Ureter (tissue), 1 donor: ENCODE measurements at places on chromosomes 7 and 10.

DNA sequence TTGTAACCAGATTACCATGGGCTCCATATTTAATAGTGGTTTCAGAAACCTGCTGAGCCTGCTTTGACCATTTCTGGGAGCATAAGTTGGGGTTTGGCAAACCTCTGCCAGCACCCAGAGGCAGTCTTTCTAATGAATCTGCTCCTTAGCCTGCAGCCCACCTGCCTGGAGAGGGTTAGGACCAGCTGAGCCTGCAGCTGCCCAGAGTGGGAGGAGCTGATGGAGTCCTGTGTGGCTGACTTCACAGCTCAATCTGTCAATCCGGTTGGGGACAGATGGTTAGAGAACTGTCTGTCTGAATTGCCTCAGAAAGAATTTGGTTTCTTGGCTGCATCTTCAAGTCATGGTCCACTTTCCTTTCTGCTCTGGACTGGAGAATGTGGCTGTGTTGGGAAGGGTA, 444.6 kb downstream of the NRG3 start:
- DNase-seq: no peak

GRCh38 chr7:92735707-92736106, 100.7 kb downstream of the CDK6 start:
- DNase-seq: no peak

DNA sequence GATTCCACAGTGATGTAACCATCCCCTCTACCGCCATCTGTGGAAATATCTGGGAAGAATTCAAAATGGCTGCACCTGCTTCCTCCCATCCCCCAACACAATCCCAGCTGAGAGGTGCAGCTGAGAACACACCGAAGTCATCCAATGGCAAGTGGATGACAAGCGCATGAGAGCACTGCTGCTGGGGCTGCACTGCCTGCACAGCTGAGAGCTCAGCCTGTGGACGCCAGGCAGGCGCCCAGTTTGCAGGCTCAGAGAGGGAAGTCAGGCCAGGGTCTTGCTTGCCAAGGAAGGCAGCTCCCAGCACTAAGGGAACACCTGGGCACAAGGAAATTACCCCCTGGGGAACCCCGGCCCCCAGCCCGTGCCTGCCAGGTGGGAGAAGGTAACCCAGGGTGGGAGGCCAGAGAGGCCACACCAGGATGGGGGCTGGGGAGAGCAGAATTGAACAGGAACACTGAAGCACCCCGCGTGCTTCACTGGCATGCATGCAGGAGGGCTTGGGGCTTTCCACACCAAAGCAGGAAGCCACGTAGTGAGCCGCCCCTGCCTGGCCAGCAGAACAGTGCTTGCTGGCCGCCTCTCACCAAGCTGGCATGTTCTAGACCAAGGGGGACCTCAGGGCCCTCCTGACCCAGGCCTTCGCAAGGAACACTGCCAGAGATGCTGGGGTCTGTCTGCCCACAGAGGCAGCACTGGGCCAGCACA, 46.2 kb downstream of the FAM53B start:
- no peak for DNase-seq

- DNase-seq: no peak
These were observed 90.9 kb upstream of the TCF7L2 start for GRCh38 chr10:112858986-112859651.

DNA sequence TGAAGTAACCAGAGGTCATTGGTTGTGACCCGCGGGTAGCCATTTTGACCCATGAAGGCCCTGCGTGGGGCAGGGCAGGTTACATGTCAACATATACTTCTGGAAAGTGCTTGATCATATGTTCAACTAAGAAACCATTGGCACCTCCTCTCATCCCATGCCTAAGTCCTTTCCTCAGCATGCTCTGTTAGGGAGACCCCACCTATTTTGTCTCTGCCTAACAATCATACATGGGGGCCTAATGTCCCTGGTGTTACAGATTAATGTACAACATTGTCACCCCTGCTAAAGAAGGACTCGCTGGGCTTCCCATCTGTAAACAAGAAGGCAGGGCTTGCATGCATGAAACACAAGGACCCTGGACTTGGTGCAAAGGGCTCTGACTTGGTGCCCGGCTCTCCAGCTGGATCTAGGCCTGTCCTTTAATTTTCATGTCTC, 133.7 kb upstream of the TNS3 start:
- DNase-seq: no peak

GRCh38 chr7:38628630-38629385, 2.4 kb downstream of the AMPH start:
- DNase-seq: no peak

- DNase-seq: no peak
These were observed 444.3 kb downstream of the GPAM start for GRCh38 chr10:111739125-111739873.

DNA sequence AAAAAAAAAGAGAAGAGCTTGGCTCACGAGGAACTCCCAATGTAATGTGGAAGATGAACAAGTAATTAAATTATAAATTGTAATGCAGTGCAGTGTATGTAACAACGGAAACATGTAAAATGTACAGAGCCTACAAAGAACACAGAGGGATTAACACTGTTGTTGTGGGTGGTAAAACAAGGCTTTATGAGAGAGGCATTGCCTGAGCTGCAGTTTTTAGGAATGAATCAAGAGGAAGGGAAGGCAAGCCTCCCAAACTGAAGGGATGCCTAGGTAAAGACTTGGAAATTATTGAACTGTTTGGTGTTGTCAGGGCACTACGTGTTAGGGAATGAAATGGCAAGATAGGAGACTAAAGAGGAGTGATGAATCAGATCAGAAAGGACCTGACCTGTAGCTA, 213.7 kb downstream of the HTR7 start:
- no peak for DNase-seq

DNA sequence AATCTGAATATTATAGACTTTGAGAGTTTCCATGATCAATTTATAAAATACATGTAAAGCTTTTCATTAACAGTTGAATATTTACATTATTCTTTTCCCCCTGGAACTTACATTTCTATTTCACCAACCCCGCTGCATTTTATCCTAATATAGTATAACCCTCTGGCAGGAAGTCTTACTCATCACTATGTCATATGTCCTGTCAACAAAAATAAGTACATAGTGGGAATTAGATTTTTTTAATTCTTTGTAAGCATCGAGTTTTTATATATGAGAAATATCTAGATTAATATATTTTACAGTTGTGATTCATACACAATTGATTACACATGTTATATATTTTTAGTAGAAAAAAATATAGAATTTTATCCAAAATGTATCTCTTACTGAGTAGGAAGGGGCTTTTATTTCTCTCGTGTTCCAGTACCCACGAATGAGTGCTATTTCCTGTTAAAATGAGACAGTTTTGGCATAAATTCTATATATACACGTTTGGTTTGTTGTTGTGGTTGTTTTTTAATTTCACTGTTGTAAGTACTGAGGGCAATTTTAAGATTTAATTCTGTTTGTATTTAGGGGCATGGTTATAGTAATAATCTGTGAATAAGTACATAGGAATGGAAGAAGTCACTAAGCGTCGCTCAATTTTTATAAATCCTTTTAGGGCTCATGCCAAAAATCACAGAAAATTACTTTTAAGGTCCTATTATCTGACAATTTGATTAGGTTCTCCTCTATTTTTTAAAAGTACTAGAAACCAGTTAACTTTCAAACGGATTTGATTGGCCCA, 87.1 kb downstream of the HECW1 start:
- no peak for DNase-seq

GRCh38 chr7:124101173-124101768, 68.4 kb upstream of the TMEM229A start:
- DNase-seq: no peak

- DNase-seq: no peak
These were observed 68.6 kb upstream of the KMT2C start for GRCh38 chr7:152504367-152504766.

GRCh38 chr10:107732045-107732444, 567.5 kb upstream of the SORCS1 start:
- DNase-seq: no peak

DNA sequence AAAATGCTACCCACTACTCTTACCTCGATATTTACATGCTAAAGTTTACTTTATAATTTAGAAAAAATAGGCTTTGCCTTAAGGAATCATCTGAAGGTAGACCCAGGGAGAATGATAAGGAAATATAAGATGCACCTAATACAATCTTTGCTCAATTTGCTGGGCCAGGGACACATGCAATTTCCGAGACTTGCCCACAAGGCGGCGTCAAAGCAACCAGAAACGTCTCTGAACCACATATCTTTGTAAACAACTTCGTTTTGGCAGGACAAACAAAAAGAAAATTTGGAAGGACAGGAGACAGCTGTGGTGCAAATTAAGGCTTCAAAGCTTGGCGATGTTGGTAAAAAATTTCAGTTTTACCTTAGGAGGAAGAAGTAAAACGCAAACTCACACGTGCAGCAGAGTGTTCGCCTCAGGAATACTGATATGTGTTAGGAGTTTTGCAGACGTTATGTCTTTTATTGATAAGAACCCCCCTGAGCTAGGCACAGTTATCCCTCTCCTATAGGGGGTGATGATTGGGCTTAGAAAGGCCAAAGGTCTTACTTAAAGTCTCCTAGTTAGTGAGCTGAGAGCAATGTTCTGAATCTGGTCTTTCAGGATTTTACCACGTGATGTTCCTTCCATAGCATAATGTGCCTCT, 134.3 kb downstream of the PRKCQ start:
- peak; percentile 57 for DNase-seq

- no peak for DNase-seq
These were observed 164.6 kb upstream of the TNS3 start for GRCh38 chr7:47746468-47746867.

DNA sequence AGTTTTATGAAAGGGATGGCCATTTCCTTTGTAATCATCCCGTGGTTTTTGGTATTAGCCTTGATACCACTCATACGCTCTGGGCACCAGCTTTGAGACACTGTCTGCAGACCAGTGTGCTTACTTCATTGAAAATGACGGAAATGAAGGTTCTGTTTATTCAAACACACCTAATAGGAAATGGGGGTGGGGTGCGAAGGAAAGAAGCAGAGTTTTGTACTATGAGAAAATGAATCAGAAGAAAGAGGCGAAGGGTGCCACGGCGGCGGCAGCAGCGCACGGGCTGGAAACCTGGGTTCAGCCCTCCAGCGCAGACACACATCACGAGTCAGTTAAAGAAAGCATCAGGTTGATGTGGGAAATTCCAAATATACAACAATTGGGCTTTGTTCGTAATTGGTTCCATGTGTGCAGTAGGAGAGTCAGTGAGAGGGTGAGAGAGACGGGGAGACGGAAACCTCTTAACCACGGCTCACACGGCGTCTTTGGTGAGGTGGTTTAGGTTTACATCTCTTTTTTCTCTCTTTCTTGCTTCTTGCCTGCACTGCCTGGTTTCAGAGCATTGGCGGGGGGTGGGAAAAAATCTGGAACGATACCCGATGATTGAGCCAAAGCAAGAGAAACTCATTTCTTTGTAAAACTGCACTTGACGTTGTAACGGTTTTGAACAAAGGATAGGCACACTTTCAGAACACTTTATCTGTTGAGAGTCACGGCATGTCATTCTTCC, 321.2 kb downstream of the FRMD4A start:
- DNase-seq: no peak

GRCh38 chr10:58240531-58240930, 27.2 kb downstream of the IPMK start:
- DNase-seq: no peak

DNA sequence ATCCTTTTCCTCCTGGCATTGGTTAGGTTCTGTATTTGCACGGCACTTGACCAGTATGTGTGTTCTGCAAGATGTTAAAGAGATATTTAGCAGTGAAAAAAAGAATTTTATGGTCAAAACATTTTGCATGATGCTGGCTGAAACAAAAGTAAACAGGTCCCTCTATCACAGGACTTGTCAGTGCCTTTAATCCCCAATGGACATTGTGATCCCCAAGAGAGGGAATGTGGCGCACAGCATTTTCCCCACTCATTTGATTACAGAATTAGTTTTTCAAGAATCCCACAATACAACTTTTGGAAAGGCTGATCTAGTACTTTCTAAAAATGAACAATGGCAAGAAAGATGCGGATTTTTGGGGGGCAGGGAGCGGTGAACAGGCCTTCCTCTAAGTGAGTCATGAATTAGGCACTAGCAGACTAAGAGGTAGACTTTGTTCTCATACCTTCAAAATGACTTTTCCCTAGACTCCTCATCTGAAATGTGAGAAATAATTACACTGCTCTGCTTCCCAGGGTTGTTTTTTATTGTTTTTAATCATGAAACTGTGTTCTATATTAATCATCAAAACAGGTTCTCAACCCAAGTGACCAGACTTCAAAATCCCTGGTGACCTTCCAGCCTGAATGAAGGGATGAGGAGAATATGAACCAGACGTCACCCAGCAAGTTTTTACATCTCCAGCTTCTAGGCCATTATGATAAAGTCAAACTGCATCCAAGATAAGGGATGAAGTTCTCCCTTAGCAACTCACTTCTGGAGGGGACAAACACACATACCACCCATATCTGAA, 8.6 kb downstream of the FBXW4 start:
- DNase-seq: no peak

DNA sequence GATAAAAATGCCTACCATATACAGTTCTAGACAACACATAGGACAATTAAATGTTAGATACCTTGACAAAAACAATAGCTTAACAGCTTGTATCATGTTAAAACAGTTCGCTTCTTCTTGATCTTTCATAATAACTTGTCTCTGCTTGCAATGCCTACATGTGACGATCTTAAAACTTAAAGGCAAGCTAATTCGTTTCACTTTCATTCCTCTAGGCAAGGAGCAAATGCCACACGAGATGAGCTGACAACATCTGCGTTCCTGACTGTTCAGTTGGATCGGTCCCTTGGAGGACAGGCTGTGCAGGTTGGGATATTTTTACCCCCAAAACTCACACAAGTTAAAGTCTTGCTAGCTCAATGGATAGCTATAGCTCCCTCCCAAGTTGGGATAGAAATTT, 51.6 kb upstream of the ARL4A start:
- no peak for DNase-seq

GRCh38 chr7:110448918-110449317, 642.0 kb upstream of the LRRN3 start:
- DNase-seq: no peak

GRCh38 chr10:103147645-103148044, 45.4 kb downstream of the NT5C2 start:
- DNase-seq: no peak

DNA sequence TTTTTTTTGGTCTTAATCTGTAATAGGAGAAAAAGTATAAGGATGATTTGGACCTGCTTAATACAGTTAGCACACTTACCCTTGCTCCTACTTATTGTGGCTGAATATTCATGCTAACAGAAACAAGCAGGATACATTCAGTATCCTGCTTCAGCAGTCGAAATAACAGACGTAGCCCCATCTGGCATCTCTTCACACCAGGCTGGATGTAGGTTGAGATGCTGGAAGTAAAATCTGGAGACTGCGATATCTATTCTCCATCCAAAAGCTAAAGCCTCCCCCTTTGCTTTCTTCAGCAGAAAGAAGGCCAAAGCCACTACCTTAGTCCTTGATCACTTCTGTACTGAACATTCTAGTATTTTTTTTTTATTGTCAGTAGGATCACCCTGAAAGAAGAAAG, 537.4 kb downstream of the AUTS2 start:
- no peak for DNase-seq

- no peak for DNase-seq
These were observed 272.3 kb downstream of the SEMA3D start for GRCh38 chr7:84914598-84914997.

- no peak for DNase-seq
These were observed 22.4 kb downstream of the NRBF2 start for GRCh38 chr10:63155388-63156020.
